Large intestine (tissue), 12 donors: ENCODE measurements at places on chromosomes 1 and 21.

- DNase-seq: peak; percentile 59
Measured at GRCh38 chr1:226608699-226609505, 60.3 kb downstream of the STUM start.

GRCh38 chr1:86703696-86704457 is 499 bp upstream of the SH3GLB1 start:
- DNase-seq: no peak

GRCh38 chr1:33119532-33120217 is 38.7 kb downstream of the AZIN2 start:
- DNase-seq: no peak

- no peak for DNase-seq
Measured at GRCh38 chr1:36520771-36521420, 38.2 kb upstream of the CSF3R start.
